ENCODE measurements at places on chromosomes 7 and 10. TPM values are rescaled to one million over a fixed set of nuclear protein-coding genes. Genes with fewer than 3 reads are reported as not detected.

DNA sequence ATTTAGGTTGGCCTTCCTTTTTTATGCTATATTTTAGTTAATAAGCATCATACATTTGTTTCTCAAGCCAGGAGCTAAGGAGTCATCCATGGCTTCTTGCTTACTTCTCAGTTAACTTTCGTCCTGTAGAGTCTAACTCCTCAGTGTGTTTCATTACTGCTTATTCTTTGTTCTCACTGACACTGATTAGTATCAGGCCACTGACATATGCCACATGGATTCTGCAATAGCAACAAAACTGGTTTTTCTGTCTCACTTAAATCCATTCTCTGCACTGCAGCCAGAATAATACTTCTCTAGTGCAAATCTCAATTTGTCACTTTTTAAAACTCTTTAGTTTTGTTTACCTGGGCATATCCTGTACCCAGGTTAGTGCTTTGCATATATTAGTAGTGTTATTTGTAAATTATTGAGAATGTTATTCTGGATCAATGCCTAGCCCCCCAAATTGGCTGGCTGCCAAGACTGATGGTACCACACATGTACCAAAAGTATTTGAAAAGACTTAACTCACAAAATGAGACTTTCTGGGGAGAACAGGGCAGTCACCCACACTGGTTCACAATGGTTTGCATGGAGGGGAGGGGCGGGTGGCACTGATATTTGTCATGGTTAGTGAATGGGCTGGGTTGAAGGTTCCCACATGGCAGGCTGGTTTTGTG, 79.1 kb downstream of the CCSER2 start:
- DNase-seq, result no peak

DNA sequence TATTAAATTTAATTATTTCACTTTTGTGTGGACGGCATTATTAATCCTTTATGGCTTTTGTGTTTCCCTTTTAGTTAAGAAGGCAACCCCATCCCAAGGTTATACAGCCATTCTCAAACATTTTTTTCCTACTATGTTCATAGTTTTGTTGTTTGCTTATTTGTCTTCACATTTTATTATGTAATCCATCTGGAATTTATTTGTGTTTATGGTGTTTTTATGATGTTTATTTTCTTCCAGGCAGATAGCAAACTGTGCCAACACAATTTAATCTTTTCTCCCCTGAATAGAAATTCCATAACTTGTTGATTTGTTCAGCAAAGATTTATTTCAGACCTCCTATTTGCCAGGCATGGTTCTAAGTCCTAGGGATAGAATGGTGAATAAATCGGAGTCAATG, 42.9 kb downstream of the RAB18 start:
- DNase-seq, result no peak

- DNase-seq, result no peak
Observed at GRCh38 chr7:2353113-2353935, 1.3 kb upstream of the EIF3B start.

DNA sequence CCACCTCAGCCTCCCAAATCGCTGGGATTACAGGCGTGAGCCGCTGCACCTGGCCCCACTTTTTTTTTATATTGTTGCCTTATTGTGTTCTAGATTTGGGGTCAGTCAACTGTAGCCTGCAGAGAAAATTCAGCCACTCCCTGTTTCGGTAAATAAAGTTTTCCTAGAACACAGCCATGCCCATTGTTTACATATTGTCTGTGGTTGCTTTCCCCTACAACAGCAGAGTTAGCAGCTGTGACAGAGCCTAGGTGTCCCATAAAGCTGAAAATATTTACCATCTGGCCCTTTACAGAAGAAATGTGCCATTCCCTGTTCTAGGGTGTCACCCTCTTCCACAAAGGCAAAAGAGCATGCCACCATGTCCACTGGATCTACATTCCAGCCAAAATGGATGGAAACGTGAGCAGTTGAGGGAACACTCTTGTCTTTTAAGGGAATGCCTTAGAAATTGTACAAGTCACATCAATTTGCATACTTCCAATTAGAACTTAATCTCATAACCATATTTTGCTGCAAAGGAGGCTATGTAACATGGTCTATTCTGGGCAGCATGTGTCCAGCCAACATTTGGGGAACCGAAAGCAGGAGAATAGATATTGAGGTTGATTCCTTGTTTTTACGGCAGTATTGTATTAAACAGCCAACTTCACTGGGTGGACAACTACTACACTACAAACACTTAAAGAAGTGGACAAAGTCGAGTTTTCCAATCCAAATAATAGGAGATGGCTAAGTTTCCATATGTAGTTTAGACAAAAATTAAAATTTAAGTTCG, 11.0 kb upstream of the BLVRA start:
- no peak for DNase-seq

DNA sequence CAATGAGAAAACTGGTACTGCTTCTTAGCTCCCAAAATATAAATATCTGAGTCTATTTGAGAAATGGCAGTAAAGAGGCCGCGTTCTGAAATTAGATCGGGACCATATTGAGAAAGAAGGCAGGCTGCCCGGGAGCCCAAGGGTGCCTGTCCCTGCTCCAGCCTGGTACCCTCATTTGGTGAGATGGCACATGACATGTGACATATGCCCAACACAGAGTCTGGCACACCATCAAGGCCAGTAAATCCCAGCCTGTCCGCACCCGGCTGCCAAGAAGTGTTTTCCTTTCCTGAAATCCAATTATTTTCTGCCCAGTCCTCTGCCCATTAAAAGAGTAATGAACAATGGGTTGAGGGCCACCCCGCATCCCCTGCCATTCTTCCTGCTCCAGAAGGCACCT, 66.4 kb downstream of the CDH23 start:
- no peak for DNase-seq

GRCh38 chr7:1238931-1239802, 6.5 kb downstream of the UNCX start:
- no peak for DNase-seq

- no peak for DNase-seq
Observed at GRCh38 chr10:69571618-69572158, 1.5 kb downstream of the NEUROG3 start.

GRCh38 chr7:101575168-101575567, 53.9 kb downstream of the MYL10 start:
- no peak for DNase-seq

- DNase-seq, result peak; percentile 42
Observed at GRCh38 chr10:69649786-69650550, 19.9 kb downstream of the FAM241B start.

GRCh38 chr10:59033622-59034021, 142.8 kb upstream of the PHYHIPL start:
- DNase-seq, result no peak

DNA sequence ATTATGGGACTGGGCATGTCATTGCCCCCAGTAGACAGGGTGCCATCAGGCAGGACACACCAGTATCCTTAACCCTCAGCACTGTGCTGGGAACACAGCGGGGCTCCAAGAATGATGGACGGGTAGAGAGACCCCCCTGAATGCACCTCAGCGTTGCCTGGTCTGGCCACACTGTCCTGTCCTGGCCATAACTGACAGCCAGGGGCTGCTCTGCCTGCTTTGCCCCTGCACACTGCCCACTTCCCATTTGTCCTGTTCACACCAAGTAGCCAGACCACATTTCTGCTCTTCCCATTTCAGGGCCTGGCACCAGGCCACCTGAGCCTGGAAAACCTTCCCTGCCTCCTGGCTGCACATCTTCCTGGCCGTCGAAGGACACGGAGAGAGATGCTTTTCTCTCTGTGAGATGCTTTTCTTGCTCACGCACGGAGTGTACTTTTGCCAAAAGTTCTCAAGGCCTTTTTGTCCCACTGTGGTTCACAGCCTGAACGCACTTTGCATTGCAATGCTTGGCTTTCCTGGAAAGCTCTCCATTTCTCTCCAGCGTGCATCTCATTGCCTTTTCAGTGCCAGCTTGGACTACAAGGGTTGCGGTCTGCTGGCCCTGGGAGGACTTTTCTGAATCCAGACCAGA, 131.0 kb upstream of the EEPD1 start:
- no peak for DNase-seq

DNA sequence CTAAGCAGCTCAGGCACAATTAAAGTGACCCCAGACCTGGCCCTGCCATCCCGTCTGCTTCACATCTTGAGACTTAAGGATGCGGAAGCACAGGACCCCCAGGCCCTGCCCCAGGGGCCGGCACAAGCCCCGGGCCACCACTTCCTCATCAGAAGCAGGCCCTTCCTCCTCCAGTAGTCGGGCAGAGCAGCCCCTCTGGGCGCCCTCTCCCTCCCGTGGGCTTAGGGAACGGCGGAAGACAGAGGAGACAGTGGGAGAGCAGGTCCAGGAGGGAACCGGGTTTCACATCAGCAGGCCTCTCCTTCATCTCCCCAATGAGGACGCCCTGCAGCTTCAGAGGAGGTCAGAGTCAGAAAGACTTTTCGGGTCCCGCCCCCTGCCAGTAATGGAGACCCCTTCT, 135.7 kb upstream of the PPIF start:
- no peak for DNase-seq

DNA sequence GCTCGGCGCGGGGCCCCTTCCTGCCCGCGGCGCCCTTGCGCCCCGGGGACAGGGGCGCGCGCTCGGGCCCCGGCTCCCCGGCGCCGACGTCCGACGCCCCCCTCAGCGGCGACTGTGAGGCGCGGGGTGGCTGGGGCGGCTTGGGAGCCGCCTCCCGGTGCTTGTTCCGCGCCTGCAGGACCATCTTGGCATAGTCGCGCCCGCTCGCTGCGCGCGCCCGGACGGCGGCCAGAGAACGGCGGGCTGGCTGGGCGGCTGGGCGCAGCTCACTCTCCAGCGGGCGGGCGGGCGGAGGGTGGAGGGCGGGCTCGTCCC, at the start of gene DPY19L1:
Gene DPY19L1 (minus strand): TSS at position 275 of the 315 bp plus-strand sequence. CDS start 91 bp downstream, at position 184.
- DNase-seq, result no peak

DNA sequence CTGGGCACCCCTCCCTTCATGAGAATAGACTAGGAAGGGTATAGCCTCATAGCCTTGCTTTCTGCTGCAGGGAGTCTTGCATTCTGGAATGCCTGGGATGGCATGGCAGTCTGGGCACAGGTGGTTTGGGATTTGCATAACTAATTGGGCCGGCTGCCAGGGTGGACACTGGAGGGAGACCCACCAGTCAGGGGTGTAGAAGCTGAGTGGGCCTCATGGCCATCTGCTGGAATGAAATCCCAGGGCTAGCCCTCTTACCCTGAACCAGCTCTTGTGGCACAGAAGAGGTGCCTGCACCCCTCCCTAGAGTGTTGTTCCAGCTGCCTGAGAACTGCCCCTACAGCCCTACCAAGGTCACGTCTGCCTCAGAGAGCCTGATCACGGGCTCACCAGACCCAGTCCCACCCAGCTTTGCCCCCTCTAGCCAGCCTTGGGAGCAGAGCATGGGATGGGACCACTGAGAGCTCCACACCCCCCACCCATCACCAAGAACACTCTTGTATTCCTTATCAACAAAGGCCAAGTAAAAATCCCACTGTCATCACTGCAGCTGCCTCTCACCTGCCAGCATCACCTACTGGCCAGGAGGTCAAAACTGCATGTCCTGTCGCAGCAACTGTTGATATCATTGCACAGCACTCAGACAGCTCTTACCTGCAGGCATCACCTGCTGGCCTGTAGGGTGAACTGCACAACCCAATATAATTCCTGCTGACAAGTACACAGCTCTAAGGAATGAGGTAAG, 148.9 kb downstream of the ZEB1 start:
- DNase-seq, result peak; percentile 67

GRCh38 chr10:89250865-89251408, 638 bp downstream of the LIPA start:
- no peak for DNase-seq

DNA sequence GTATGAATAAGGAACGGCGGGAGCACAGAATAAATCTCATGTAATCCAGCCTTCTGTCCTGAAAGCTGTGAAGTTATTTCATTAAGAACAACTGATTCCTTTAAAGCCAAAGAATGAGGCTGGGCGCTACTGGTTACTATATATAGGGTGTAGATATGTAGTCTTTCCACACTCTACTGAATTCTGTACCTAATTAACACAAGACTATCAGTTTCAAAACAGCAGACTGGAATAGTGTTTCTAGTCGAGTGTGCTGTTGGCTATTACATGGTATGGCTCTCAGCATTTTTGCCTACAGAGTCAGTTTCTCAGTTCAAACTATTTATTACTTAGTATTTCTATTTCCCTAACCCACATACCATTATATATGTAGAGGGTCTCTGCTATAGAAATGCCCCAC, 163.3 kb downstream of the THSD7A start:
- no peak for DNase-seq

DNA sequence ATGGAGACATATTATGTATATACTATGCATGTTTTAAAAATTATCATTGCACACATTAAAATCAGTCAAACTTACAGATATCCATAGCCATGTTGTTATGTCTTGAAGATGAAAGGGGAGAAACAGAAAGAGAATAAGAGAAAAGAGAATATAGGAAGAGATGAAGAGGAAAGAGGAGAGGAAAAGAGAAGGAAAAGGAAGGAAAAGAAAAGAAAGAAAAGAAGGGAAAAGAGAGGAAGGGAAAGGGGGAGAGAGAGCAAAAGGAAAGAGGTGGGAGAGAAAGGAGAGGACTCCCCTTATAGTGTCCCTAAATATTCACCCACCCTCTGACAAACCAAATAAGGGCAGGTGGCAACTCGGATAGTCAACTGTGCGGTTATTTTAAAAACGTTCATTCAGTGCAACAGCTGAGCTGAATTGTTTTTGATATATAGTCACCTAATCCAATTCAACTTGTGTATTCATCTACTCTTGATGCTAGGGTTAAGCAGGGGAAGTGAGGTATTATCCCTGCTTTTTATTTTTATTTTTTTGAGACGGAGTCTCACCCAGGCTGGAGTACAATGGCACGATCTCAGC, 14.6 kb downstream of the SVIL start:
- DNase-seq, result no peak

- DNase-seq, result no peak
Observed at GRCh38 chr10:96609510-96609909, 22.7 kb upstream of the TM9SF3 start.

DNA sequence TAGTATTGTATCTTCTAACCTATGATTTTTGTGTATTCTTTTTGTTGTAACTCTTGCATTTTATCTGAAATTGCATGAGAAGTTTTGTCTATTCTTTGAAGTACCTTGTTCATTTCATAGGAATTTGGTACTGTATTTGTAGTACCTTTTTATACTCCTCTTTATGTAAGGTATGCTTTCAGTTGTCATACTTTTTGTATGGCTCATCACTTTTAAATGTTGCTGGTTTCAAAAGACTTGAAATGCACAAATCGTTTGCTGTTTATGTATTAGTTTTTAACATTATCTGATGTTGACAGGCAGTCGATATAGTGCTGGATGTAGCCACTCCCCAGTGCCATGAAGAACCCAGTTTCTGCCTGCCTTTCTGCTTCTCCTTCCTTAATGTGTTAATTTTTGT, 158.1 kb downstream of the SDK1 start:
- DNase-seq, result no peak

GRCh38 chr7:99021941-99022560, 121.9 kb downstream of the SMURF1 start:
- DNase-seq, result peak; percentile 26

The ADCK2 gene
- total RNA-seq, result 15.8 TPM

The SFTPD gene
- 0.30 TPM for total RNA-seq

The FBXO24 gene
- 0.81 TPM for total RNA-seq

The PIP gene
- total RNA-seq, result not detected

The TET1 gene
- total RNA-seq, result 2.2 TPM

The MALRD1 gene
- 2.4 TPM for total RNA-seq

The TMEM196 gene
- total RNA-seq, result 0.29 TPM

The SLC26A5 gene
- total RNA-seq, result 0.78 TPM

The DKK1 gene
- 0.96 TPM for total RNA-seq

The ZNF365 gene
- 2.4 TPM for total RNA-seq

The ZNF239 gene
- 3.3 TPM for total RNA-seq

The HOXA6 gene
- total RNA-seq, result 6.3 TPM

The RET gene
- 0.29 TPM for total RNA-seq

The ZP3 gene
- 1.5 TPM for total RNA-seq

All from aorta (tissue), 5 donors.